ENCODE measurements at places on chromosomes 12 and 14. TPM values are rescaled to one million over a fixed set of nuclear protein-coding genes. Genes with fewer than 3 reads are reported as not detected.

Gene GDF3
- 0.24 TPM for total RNA-seq

Gene PRH2
- not detected for total RNA-seq

Gene PTGES3
- total RNA-seq, result 126 TPM

Gene SPTB
- 58.2 TPM for total RNA-seq

Gene CCDC88C
- 5.0 TPM for total RNA-seq

Gene KRT74
- total RNA-seq, result not detected

Gene DGLUCY
- total RNA-seq, result 129 TPM

- DNase-seq, result no peak
Measured at GRCh38 chr12:67982164-67982563, 7.1 kb upstream of the IFNG-AS1 start.

GRCh38 chr14:74638066-74638465 lies 26.0 kb upstream of the LTBP2 start:
- no peak for DNase-seq

- no peak for DNase-seq
Measured at GRCh38 chr14:28656704-28657255, 109.8 kb upstream of the FOXG1 start.

DNA sequence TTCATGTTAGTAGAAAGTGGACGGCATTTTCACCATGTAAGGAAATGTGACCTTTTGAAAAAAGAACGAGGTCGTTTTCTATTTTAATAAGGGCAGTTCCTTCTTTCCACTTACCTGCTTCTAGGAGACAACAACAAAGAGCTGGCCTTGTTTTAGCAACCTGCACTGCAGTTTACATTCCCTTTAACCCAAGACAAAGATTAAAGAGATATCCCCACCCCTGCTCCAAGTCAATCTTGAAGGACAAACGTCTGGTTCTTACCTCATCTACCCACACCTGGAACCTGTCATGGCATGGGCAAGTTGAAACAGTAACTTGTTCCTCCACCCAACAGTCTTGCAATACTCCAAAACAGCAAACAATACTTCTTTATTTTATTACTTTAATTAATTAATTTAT lies 32.7 kb downstream of the ZCCHC8 start:
- no peak for DNase-seq

- DNase-seq, result no peak
Measured at GRCh38 chr12:38385486-38385885, 68.9 kb downstream of the ALG10B start.

DNA sequence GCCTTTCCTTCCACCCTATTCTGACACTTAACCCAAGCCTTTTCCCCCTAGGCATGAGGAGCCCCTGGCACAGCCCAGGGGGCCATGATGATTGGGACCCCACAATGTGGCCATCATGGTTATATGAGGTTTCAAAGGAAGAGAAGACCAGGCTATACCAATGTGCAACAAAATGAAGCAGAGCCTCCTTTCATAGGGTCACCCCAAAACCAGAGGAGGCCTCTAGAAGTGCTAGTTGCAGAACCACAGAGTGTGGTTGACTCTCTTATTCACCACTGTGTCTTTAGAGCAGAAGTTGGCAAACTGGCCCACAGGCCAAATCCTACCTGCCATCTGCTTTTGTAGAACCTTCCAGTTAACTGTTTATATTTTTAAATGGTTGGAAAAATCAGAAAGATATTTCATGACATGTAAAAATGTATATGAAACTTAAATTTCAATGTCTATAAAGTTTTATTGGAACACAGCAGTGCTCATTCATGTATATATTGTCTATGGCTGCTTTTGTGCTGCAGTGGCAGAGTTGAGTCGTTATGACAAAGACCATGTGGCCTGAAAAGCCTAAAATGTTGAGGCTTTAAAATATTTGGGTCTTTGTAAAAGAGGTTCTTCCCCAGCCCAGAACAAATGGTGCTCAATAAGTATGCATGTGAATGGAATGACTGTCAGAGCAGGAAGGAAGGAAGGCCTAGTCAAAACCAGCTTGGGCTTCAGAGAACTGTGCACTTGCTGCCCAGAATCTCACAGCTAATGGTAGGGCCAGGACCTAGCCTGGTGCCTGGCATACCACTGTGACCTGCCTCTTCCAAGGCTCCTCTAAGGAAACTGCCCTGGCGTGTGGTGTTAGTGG lies 49.2 kb downstream of the SUSD6 start:
- DNase-seq, result no peak

DNA sequence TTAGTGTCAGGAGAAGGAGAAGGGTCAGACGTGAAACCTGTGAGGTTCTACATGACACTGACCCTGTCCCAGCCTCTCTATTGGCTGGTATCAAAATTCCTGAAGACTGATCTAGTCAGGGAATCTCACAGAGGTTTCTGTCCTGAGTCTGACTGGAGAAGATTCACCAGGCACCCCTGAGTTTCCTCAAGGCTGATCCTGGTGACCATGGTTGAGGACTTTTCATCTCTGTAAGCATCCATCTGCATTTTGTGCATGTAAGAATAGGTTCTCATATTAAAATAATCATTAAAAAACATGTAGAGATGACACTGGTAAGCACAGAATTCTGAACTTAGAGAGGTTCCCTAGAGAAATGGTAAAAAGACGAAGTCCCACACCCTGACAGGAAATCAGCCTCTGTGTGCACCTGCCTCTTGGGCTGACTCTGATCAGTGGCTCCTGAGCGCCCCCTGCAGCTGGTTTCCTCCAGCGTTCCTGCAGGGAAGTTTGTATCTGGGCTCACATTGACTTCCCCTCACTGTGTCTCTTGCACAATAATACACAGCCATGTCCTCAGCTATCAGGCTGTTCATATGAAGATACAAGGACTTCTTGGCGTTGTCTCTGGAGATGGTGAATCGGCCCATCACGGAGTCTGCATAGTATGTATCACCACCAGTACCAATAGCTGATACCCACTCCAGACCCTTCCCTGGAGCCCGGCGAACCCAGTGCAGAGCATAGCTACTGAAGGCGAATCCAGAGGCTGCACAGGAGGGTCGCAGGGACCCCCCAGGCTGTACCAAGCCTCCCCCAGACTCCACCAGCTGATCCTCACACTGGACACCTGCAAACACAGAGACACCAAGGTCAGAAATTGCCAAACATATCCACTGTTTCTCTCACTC lies 991.9 kb downstream of the TMEM121 start:
- DNase-seq, result peak; percentile 56

- DNase-seq, result no peak
Measured at GRCh38 chr12:11793921-11794710, 144.6 kb downstream of the ETV6 start.

GRCh38 chr14:98200601-98201000 lies 1071.4 kb downstream of the BCL11B start:
- DNase-seq, result no peak

DNA sequence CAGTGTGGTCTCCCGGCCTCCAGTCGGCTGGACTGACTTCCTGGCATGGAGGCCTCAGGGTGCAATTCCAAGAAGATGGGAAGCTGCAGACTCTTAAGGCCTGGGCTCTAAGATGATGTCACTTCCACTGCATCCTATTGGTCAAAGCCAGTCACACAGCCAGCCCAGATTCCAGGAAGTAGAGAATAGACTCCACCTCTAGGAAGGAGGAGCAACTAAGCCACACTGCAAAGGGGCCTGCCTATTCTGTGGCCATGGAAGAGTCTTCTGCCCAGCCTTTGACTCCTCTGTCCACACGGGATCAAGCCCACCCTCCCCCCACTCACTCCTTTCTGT lies 103.9 kb upstream of the RFLNA start:
- no peak for DNase-seq

GRCh38 chr12:54054742-54055194 lies 1.1 kb downstream of the HOXC4 start:
- DNase-seq, result no peak

DNA sequence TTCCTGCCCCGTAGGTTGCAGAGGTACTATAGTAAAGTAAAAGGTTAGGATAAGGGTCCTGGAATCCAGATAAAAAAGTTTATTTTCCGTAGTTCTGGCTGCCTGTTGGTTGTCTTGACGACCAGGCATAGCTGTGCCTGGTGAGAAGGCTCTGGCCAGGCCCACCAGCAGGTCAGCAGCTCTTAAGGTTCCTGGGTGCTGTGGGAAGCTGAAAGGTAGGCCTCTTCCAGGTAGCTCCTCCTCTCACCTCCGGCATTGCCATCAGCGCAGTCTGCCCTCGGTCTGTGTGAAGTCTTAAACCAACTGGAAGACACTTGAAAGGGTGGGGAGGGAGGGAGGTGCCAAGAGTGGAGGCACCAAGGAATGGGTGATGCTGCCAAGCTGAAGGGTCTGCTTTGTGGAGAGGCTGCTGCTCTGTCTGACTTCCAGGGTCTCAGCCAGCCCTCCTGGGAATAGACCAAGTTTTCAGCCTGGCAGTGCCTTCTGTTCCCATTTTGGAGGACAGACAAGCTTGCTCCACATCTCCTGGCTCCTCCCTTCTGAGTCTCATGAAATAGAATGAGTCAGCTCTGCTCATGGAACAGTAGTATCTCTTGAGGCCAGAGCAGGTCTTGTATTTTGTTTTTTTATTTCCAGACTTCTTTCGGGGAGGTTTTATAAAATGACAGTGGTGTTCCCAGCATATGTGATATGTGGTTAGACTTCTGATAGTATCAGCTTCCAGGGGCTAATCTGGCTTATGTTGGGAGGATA lies 5.2 kb upstream of the ACADS start:
- no peak for DNase-seq

DNA sequence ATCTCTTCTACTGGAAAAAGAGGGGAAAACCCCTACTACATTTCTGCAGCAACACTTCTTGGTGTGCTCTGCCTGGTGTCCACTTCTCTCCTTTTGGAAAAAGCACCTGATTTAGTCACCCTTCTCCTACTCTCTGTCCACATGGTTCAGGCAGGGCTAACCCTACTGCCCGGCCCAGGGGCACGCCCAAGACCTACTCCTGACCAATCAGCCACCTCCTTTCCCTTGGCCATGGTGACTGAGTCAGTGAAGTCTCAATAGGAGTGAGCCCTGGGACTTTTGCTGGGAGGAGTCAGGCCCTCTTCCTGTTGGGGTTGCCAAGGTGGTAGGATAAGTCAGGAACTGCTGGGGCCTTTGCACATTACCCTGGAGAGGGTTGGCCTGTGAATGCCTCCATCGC lies 52.5 kb upstream of the MYL2 start:
- no peak for DNase-seq

GRCh38 chr14:88249266-88249665 lies 73.8 kb downstream of the KCNK10 start:
- no peak for DNase-seq

DNA sequence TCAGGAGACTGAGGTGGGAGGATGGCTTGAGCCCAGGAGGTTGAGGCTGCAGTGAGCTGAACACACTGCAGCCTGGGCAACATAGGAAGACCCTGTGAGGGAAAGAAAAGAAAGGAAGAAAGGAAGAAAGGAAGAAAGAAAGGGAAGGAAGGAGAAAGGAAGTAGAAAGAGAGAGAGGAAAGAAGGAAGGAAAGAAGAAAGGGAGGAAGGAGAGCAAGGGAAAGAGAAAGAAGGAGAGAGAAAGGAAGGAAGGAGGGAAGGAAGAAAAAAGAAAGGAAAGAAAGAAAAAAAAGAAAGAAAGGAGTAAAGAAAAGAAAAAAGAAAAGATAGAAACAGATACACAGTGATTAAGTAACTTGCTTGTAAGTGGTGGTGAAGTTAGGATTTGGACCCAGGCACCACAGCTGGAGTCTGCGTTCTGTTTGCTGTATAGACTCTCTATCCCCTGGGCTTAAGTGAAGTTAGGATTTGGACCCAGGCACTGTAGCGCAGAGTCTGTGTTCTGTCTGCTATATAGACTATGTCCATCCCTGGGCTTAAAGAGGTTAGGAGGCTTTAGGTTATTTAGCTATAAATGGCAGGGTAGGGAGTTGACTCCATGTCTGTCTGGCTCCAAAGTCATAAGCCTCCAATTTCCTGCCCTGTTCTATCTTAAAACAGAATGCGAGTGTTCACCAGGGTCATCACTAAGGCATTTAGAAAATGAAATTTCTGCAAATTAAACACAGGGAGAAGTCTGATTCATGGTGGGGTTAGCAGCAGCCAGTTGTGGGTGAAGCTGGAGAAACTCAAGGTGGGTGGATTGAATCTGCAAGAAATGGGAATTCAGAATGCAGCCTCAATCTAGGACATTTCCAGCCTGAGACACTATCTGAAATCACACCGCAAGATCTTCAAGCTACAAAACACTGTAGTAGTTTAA lies 13.3 kb upstream of the C12orf75 start:
- DNase-seq, result no peak

GRCh38 chr12:111120578-111120977 lies 200.2 kb upstream of the MYL2 start:
- no peak for DNase-seq

DNA sequence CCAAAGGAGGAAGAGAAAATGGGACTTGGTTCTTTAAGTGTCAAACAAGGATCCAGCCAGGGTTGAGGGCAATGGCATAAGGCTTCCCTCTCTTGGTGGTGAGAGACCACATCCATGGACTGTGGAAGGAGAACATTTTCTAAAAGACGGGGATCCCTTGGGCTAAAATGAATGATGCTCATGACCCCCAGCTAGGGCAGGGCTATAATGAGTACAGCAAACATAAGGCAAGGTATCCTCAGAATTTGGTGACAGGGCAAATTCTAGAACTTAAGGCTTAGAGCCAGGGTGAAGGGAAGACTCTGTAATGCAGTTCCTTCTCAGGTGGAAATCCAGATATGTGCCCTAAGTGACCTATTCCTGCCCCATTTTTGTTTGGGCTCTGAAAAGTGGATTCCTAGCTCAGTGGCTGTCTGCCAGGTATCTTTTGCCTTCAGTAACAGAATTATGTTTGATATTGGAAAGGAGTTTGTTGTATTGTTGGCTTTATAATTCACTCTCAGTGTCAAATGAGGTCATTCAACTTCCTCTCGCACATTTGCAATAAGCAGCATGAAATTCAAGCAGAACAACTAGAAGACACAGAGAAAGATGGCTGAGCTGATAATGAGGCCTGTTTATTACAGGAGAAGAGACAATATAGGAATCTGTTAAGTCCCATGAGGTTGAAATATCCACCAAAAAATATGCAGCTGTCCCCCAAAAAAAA lies 76.8 kb downstream of the DAD1 start:
- no peak for DNase-seq

DNA sequence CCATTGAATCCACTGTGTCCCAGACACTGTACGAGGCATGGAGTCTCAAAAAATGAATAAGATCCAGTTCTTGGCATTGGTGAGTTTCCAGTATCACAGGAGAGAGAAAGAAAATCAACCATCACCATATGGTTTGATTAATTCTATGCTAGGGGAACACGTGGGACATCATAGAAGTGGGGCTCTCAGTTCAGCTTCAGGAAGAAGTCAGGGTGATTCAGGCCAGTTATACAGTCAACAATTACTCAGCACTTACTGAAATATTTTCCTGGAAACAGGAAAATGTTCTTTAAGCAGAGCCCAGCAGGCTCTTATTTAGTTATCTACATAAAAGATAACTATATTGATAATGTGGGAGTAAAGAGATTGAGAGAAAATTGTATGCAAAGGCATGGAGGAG lies 407.2 kb downstream of the NOVA1 start:
- no peak for DNase-seq

Data from left cardiac atrium (tissue), 4 donors.